Effector memory CD8-positive, alpha-beta T cell (primary cell): ENCODE measurements at places on chromosomes 6 and 20.

DNA sequence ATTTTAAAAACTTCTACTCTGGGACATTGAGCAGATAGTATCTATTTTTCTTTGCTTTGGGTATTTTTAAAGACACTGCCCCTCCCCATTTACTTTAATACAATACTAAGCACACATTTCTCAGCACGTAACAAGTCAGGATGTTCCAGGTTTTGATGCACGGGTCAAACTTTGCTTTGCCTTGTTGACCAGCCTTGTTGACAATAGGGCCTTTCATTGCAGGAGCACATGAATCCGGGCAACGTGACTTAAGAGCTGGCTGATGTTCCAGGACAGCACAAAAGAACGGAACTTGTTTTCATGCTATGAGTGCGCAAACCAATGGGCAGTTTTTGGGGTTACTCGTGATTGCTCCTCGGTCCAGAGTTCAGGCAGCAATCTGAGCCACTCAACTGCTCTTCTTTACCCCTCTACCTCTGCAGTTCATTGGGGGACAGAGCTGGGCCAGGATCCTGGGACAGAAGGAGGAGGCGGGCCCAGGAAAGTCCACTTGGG, 78.6 kb upstream of the SLC22A16 start:
- no peaks in the 10 kb centered on the region for H3K36me3 ChIP-seq
- peaks cover 40% of the 10 kb centered on the region for H3K27me3 ChIP-seq
- H3K4me1 ChIP-seq: peaks cover 9% of the 10 kb centered on the region
- H3K27ac ChIP-seq: no peak overlapping the region

DNA sequence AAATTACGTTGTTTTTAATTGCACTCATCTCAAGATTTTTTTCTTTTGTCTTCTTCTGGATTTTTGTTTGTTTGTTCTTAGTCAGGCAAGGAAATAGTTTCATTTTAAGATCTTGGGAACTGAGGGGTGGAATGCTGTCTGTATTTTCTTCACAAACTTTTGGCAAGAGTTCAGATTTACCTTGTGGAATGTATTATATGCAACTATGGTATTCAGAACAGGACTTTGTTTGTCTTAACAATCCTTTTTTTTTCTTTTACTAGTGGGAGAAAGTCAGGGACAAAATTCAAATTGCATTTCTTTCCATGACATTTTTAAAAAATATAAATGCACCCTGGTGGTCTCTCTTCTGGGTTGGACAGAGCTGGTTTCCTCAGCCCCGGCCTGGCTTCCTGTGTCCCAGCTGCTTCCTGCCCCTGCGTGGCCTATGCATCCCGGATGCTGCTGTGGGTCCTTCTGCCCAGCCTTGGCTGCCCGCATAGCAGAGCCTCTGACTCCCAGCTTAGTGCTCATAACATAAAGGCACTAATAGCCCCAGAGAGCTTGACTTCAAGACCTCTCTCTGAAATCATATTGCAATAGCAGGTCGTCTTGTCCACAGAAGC, 520.7 kb downstream of the QKI start:
- no peaks in the 10 kb centered on the region for H3K4me1 ChIP-seq
- H3K27ac ChIP-seq: no peak overlapping the region
- no peak overlapping the region for H3K4me3 ChIP-seq
- H3K27me3 ChIP-seq: peaks cover 33% of the 10 kb centered on the region

GRCh38 chr6:146153040-146153758, 124.3 kb downstream of the GRM1 start:
- no peaks in the 10 kb centered on the region for H3K27me3 ChIP-seq
- DNase-seq: no peak
- H3K36me3 ChIP-seq: no peaks in the 10 kb centered on the region
- no peaks in the 10 kb centered on the region for H3K4me1 ChIP-seq

GRCh38 chr6:3122823-3123182, 4.3 kb downstream of the BPHL start:
- no peaks in the 10 kb centered on the region for H3K27me3 ChIP-seq
- no peak overlapping the region for H3K4me3 ChIP-seq
- H3K27ac ChIP-seq: no peak overlapping the region

GRCh38 chr6:106247293-106247692, 78.3 kb downstream of the ATG5 start:
- no peak overlapping the region for H3K4me3 ChIP-seq
- no peaks in the 10 kb centered on the region for H3K27me3 ChIP-seq
- H3K27ac ChIP-seq: peak overlapping the region; percentile 29
- no peak for DNase-seq
- H3K4me1 ChIP-seq: peaks cover 9% of the 10 kb centered on the region

DNA sequence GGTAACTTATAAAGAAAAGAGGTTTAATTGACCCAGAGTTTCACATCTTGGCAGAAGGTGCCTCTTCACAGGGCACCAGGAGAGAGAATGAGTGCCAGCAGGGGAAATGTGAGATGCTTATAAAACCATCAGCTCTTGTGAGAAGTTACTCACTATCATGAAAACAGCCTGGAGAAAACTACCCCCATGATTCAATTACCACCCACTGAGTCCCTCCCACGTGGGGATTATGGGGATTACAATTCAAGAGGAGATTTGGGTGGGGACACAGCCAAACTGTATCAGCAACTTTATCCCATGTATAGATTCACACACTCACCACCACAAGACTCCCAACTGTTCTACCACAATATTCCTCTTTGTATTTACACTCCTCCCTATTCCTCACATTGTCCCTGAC, 10.6 kb downstream of the PDSS2 start:
- H3K4me1 ChIP-seq: peaks cover 2% of the 10 kb centered on the region
- H3K27me3 ChIP-seq: no peaks in the 10 kb centered on the region
- H3K27ac ChIP-seq: no peak overlapping the region
- no peaks in the 10 kb centered on the region for H3K36me3 ChIP-seq
- no peak for DNase-seq

DNA sequence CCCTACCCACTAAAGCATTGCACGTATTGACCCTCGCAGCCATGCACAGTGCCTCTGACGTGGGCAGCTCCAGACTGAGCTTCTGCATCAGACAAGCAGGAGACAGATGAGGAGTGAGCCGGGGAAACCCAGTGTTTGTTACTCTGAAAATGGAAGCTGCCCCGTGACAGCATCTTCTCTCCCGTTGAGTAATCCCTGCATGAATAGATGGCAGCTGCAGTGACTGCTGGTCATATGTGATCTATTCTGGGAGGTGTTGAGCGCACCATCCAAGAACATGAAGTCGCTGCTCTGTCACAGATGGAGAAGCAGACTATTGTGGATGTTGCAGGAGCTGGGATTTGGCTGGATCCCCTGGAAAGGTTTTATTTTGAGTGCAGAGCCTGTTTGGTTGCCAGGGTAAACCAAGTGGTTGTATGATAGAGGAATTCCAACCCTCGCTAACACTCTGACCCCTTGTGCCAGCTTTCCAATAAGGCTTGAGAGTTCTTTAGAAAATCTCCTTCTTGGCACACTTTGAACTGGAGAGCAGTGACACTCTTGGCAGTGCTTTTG, 242.2 kb downstream of the NRN1 start:
- H3K27ac ChIP-seq: no peak overlapping the region
- H3K27me3 ChIP-seq: no peaks in the 10 kb centered on the region
- peaks cover 6% of the 10 kb centered on the region for H3K4me1 ChIP-seq
- no peak for DNase-seq
- no peak overlapping the region for H3K4me3 ChIP-seq
- H3K36me3 ChIP-seq: no peaks in the 10 kb centered on the region

GRCh38 chr6:150687508-150687907, 87.8 kb downstream of the PLEKHG1 start:
- DNase-seq: no peak
- H3K27ac ChIP-seq: no peak overlapping the region
- H3K4me3 ChIP-seq: no peak overlapping the region
- H3K36me3 ChIP-seq: peaks cover 3% of the 10 kb centered on the region
- H3K27me3 ChIP-seq: no peaks in the 10 kb centered on the region
